ENCODE measurements at places on chromosomes 7 and 10.
A peak's percentile ranks its signal among the peaks of the same experiment; 100 is the strongest.

GRCh38 chr10:71549766-71550533, 153.2 kb downstream of the CDH23 start:
- no peak for ATAC-seq

DNA sequence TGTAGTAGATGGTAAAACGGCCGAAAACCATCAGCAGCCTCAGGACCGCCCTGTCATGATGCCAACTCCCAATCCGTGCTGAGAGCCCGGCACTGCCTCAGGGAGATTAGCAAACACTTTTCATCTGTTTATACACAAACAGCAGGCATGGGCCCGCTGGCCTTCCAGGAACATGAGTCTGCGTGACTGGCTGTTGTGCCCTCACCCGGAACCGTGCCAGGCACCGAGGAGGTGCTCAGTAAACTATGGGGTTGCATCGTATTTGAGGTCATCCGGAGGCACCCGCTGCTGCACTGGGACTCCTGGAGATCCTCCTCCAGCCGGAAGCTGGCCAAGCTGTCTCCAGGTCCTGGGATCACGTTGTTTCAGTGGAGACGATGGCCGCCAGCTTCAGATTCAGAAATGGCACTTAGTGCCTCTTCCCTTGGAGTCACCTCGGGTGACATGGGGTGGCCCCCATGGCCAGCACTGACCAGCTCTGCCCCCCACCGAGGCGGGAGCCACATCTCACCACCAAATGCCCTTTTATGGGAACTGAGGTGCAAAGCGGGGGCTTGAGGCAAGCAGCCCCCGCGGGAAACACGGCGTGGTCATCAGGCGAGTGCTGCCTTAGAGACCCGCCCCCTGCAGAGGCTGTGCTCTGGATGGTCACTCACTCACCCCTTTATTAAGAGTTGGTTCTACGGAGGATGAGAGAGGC, 585.9 kb downstream of the PTPRN2 start:
- no peak for ATAC-seq

- no peak for ATAC-seq
These were observed 23.7 kb upstream of the ITGA8 start for GRCh38 chr10:15743443-15743842.

DNA sequence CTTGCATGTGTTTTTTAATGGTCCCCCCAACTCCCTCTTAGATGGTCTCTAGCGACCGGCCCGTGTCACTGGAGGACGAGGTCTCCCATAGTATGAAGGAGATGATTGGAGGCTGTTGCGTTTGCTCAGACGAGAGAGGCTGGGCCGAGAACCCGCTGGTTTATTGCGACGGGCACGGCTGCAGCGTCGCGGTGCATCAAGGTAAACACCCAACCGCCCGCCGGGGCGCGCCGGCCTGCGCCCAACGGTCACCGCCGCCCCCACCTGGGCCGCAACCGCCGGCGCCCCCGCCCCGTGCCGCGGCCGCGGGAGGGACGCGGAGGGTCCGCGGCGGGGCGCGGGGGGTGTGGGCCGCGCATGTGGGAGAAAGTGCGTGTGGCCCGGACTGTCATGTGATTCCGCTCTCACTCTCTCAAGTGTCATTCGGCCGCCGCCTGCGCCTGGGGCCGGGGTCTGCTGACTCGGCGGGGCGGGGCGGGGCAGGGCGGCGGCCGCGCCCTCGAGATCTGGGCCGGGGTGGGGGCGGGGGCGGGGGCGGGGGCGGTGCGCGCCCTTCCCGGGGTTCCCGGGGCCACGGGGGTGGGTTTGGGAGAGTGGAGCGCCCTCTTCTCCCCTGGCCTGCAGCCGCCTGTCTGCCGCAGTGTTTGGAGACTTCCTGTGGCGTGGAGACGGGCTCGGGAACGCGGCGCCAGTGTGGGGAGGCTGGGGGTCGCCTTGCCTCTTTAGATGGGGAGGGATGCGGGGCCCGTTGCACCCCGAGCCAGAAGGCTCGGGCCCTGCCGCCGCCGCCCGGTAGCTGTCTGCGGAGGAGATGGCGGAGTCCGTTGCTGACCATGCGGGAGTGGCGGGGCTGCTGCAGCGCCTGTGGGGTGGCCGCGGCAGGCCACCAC, 817 bp downstream of the MLLT10 start:
- ATAC-seq = peak; percentile 51

DNA sequence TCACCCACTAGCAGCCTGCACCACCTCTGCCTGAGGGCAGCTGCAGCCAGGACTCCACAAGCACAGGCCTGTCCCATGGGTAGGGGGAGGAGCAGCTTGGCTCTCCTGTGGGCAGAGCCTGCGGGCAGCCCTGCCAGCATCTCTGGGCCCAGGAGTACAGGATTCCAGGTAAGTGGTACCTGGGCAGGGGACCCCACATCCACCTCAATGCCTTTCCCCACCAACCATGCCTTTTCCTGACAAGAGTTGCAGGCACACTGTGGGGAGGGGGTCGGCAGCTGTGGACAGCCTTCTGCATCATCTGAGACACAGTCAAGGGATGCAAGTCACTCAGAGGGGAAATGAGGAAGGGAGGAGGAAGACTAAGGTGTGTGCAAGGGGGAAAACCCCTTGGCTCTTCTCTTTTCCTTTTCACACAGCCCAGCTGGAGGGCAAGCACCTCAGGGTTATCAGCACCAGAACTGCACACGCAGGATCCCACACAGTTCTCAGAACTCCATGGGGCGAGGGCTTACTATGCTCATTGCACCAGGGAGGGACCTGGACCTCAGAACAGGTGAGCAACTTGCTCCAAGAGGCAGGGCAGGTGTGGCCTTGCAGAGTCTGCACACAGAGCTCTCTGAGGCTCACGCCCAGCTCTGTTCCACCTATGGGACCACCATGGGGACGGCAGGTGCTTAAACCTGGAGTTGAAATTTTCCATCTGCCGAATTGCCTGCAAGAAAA, 16.5 kb upstream of the ANTXRL start:
- peak; percentile 31 for ATAC-seq
